Pancreas (tissue), 10 donors: ENCODE measurements at places on chromosomes 5 and 9. TPM values are rescaled to one million over a fixed set of nuclear protein-coding genes. Genes with fewer than 3 reads are reported as not detected.

The LCN1 gene
- not detected for total RNA-seq

The SECISBP2 gene
- total RNA-seq = 29.7 TPM

The PCDHGB3 gene
- 2.3 TPM for total RNA-seq

- no peaks in the 10 kb centered on the region for H3K36me3 ChIP-seq
- DNase-seq = no peak
- H3K4me3 ChIP-seq = no peak overlapping the region
- no peaks in the 10 kb centered on the region for H3K4me1 ChIP-seq
- H3K27me3 ChIP-seq = no peaks in the 10 kb centered on the region
Observed at GRCh38 chr5:168931638-168932345, 352.6 kb upstream of the PANK3 start.

DNA sequence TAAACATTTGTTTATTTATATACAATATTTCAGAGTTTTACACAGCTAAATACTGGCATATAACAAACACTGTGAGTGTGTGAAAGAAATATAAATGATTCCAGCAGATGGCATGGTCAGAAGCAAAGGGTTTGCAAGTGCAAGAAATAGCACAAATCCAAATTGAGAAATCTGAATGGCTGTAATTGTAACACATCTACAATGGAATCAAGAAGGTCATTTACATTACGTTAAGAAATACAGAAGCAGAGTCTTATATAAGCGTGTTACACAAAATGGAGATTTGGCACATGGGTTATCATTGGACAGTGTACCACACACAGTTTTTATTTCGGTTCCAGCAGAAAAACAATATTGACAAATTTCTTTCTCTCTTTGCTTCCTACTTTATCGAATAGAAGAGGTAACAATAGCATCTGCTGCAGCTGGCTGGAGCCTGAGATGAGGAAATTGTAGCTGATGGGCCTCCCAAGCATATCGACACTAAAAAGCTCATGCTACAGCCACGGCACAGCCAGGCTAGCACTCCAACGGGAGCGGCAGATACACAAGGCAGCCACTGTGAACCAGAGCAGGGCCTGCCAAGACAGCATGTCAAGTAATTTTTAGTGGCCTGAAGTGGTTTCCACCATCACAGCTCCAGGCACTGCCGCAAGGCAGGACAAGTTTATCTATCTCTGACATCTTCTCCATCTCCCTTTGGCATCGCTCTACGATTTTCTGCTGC lies 564.6 kb upstream of the DMAC1 start:
- H3K36me3 ChIP-seq = no peaks in the 10 kb centered on the region
- H3K27me3 ChIP-seq = no peaks in the 10 kb centered on the region
- H3K27ac ChIP-seq = no peak overlapping the region
- no peaks in the 10 kb centered on the region for H3K4me1 ChIP-seq
- DNase-seq = no peak
- no peak overlapping the region for H3K4me3 ChIP-seq

- DNase-seq = no peak
- H3K27ac ChIP-seq = no peak overlapping the region
- no peaks in the 10 kb centered on the region for H3K27me3 ChIP-seq
- H3K4me3 ChIP-seq = no peak overlapping the region
- H3K36me3 ChIP-seq = no peaks in the 10 kb centered on the region
Observed at GRCh38 chr5:58680503-58680902, 97.6 kb downstream of the RAB3C start.

DNA sequence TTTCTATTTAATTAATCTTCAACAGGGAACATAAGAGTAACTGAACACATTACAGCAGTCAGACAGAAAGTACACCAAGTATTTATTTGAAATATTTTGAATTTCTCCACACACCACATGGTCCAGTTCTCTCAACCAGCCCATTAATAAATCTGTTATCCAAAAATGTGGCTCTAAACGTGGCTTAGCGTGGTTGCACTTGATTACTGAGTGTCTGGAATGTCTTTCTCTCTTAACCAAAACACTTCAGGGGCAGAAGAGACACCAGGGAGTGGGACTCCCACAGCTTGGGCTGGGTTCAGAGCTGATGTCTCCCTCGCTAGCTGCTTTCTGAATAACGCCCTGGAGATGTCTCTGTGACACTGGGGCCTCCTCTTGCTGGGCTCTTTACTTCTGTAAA lies 52.6 kb upstream of the FANCC start:
- no peaks in the 10 kb centered on the region for H3K36me3 ChIP-seq
- no peaks in the 10 kb centered on the region for H3K4me1 ChIP-seq
- no peaks in the 10 kb centered on the region for H3K27me3 ChIP-seq
- no peak overlapping the region for H3K27ac ChIP-seq

DNA sequence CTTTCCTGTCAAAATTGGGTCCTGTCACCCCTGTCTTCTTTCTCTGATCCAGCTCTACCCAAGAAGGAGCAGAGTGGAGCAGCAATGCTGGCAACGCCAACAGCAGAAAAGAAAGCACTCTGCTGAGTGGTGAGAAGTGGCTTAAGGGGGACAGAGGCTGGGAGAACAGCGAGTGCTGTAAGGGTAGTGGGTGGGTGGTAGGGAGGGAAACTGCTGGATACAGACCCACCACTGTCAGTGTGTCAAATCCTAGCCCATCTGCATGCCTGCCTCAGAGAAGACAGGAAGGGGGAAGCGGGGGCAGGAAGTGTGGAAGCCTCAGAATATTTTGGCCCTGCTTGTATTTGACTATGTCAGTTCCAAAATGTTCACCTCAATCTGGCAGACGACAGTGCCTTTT lies 170.4 kb upstream of the MAST4 start:
- DNase-seq = no peak
- H3K36me3 ChIP-seq = no peaks in the 10 kb centered on the region
- no peak overlapping the region for H3K4me3 ChIP-seq
- no peak overlapping the region for H3K27ac ChIP-seq
